ENCODE measurements at places on chromosomes 2 and 18.
A peak's percentile ranks its signal among the peaks of the same experiment; 100 is the strongest.

- DNase-seq = no peak
Observed at GRCh38 chr2:67522148-67522547, 125.0 kb downstream of the ETAA1 start.

GRCh38 chr18:42706029-42706608 lies 409.4 kb downstream of the RIT2 start:
- DNase-seq = no peak

GRCh38 chr2:96506016-96506906 lies 1.1 kb upstream of the NEURL3 start:
- no peak for DNase-seq

DNA sequence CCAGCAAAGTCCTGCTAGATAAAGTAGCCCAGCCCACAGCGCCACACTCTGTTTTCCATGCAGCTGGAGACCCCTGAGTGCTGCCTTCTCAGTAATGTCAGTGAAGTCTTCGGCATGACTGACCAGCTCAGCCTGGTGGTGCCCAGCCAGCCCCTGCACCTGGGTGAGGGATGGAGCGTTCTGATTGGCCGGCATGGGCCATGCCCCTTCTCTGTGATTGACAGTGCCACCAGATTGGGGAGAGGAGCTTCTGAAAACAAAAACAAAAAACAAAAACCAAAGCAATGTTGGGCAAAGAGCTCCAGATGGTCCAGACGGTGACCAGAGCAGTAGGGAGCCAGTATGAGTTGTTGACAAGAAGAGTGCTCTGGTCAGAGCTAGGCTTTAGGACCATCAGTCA lies 122.6 kb downstream of the DYSF start:
- DNase-seq = peak; percentile 74

DNA sequence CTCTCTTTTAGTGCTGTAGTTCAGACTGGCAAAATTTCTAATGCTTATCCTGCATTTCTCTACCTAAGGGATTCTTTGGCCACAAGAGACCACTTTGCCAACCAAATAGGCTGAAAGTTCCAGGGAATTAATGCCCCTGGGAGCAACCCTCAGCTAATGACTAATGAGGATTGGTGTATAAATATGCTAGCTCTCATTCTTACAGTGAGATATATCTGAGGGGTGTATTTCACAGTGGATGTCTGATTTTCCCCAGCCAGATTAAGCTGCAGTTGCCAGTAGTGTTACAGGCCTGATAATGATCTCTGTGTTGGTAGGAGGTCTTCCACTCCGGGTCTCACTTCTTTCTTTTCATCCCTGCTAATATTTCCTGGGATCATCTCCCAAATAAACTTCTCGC lies 90.4 kb downstream of the GULP1 start:
- no peak for DNase-seq

- DNase-seq = no peak
Observed at GRCh38 chr2:9103663-9104277, 100.3 kb upstream of the MBOAT2 start.

- DNase-seq = no peak
Observed at GRCh38 chr2:864501-865106, 86.0 kb upstream of the SNTG2 start.

DNA sequence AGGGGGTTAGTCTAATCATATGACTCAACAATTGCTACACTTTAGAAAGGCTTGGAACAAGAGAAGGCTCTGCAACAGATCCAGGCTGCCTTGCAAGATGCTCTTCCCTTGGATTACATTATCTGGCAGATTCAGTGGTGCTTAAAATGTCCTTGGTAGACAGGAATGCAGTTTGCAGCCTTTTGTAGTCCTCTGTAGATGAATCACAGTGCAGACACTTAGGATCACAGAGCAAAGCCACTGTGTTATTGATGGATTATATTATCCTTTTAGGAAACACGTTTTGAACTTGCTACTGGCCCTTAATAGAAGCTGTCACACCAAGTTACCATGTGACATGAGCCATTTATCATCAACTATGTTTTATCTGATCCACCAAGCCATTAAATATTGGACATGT lies 152.2 kb downstream of the CBLN2 start:
- no peak for DNase-seq

- peak; percentile 94 for DNase-seq
Observed at GRCh38 chr2:231387904-231388724, 7.4 kb upstream of the B3GNT7 start.

DNA sequence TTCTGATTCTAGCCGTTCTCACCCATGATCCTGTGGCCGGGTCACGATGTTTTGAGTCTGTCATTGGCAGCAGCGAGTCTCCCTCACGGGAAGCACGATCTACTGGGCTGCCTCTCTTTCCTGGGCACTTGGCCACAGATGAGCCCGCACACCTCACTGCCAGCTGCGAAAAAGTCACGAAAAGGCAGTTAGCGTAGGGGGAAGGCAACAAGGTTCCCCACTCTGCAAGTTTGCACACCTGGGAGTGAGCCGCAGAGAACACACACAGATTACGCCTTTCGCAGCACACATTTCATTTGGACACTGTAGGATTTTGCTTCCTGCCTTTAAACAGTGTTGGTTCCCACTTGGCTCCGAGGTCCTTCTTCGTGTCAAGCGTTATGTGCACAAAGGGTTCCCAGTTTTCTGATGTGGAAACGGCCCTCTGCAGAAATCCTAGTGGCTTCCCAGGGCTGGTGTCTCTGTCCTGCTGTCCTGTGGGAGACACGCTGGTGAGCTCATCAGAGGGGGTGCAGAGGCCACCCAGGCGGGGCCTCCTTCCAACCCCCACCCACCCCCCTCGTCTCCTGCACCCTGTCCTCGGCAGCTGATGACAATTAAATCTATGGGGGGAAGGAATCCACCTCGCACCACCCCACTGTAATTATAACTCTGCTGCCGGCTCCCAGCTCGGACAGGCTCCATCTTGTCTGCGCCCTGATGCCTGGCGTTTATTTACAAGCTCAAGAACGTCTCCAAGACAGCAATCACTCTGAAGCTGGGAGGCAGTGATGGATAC lies 157.3 kb upstream of the SALL3 start:
- no peak for DNase-seq
